Stimulated activated CD4-positive, alpha-beta T cell treated with anti-CD3 and anti-CD28 coated beads, Interleukin-4, amount 100 ng/mL, for 24 hours (primary cell): ENCODE measurements at places on chromosomes 7 and 10.

DNA sequence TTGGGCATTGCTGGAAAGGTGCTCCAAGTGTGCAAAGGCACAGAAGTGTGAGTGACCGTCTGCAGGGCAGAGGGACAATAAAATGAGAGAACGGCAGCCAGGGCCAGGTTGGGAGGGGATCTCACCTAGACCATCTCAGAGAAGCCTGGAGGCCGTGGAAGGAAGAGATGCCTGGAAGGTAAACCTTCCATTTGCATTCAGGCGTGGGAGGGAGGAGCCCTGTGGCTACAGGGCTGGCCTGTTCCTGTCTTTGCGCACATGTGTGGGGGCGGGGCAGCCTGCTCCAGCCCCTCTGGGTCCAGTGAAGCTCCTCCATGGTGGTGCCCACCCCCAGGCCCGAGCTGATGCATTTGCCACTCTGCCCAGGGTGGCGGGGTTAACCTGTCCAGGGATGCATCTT is 473.6 kb upstream of the MGMT start:
- no peak for DNase-seq

DNA sequence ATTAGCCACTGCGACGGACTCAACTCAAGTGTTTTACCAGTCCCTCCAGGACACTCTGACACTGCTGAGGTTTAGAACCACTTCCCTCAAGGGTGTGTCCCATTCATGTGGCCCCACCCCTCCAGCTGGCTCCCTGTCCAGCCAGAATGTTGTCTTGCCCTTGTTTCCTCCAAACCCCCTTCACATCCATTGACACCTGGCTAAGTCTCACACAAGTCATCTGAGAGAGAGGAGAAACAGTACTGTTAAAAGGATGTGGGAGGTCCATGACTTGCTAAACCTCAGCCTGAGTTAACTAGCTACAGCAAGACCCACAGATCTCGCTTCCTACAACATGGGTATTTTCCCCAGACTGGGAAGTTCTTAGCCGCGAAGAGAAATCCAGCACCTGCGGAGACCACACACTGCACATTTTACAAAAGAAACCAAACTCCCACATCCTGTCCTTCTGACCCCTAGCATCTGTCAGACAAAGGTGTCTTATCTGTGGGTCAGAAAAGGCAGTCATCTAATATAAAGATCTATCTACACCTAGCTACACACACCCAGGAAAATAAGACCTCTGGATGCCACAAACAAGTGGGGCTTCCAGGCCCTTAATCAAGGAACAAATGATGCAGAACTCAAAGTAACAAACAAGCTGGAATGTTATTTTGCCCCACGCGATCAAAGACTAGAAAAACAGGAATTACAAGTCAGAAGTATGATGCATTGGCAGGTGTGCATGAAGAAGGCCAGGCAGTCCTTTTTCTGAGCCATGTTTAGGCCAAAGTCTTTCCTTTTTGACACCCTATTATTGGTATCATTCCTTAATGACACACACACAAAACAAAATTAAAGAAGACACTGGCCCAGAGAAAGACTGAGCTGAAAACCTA is 13.9 kb downstream of the OSBPL3 start:
- DNase-seq: peak; percentile 57

DNA sequence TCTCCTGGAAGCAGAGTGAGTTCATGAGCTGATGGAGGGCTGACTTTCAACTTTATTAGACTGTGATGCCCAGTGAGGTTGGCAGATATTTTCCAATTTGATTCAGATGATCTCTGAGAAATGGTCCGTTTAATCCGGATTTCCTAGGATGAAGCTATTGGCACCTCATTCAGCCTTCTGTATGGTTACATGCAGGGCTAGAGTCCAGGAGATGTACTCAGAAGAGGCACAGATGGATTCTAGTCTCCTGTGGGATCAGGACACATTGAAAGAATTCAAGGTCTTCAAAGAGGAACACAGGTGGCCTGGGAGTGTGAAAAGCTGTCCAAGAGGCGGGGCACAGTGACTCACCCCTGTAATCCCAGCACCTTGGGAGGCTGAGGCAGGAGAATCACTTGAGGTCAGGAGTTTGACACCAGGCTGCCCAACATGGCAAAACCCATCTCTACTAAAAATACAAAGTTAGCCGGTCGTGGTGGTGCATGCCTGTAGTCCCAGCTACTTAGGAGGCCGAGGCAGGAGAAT is 23.0 kb upstream of the RHEB start:
- DNase-seq: no peak

DNA sequence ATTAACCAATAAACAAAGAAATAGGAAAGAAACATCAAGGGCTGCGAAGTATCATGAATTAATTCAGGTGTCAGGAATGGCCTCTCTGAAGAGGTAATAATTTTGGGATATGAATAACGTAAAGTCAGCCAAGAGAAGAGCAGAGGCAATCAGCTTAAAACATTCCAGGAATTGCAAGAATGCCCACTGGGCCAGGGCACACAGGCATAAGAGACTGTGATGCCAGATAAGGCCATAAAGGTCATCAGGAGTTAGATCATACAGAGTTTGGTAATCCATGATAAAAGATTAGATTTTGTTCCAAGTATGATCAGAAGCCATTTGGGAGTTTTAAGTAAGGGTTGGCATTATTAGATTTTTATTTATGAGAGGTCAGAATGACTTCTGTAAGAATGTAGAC is 53.2 kb upstream of the ABCB4 start:
- DNase-seq: no peak

DNA sequence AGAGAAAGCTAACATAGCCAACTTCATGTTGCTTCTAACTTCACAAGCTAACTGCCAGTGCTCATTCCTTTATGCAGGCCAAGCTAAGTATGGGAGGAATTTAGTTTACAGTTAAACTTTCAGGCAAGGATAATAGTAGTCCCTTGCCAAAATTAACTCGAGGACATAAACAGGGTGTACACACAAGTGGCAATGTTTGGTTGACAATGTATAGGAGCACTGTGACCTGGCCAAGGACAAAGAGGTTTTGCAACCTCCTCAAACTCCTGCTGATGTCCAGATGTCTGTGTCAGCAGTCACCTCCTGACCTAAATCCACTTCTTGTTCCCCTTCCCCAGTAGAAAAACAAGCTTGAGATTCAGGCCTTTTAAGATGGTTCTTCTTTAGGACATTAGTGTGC is 494.6 kb upstream of the KLF6 start:
- no peak for DNase-seq

GRCh38 chr7:159007364-159007995 is 137.2 kb downstream of the VIPR2 start:
- no peak for DNase-seq

GRCh38 chr7:84901366-84901765 is 285.5 kb downstream of the SEMA3D start:
- no peak for DNase-seq

DNA sequence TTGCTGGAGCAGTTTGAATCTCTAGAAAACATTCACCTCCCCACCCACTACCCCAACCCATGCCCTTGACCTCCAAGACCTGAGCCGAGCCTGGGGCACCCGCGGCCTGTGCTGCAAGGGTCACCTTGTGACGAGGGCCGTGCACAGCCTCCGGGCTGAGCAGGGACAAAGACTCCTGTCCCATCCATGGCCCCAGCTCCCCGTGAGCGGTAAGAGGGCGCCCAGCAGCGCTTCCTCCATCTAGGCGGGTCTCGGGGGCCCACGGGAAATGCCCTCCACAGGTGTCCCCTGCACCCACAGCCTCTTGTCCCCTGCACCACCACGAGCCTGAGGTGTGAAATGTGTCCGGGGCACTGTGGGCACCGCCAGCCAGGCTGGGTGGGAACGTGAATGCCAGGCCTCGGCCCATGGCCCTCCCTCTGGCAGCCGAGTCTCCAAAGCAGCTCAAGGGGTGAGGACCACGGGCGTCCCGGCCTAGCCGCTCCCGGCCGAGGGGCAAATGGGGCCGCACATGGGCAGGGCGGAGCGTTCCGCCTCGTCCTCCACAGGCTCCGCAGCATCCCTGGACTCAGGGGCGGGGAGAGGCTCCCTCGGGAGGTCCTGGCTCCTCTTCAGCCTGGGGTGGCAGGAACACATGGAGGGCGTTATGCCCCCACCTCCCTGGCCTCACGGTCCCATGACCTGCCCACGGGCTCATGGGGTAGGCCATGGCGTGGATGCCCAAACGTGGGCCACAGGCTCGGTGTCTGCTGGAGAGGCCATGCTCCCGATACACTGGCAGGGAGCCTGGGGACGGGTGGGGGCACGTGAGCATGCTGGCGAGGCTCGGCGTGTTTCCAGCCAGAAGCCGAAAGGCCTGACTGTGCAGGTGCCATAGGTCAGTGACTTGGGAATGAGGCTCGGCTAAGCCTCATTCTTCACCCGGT is 21.1 kb downstream of the DPYSL4 start:
- no peak for DNase-seq

DNA sequence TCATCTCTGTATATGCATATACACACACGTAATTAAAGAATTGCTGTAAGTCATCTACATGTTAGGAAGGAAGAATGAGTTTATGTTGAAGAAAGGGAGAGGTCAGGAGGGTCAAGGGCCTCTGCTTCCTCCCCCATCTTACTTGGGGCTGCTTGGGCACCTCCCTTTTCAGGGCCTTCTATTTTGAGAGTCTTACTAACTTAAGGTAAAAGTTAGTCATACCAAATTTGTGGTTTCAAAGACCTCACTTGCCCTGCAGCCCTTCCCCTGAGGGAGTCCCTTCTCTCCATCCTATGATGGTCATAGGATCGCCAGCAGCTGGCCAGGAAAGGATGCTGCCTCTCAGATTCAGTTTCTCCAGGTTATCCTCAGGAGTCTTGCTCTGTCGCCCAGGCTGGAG is 2.6 kb downstream of the PLEKHS1 start:
- DNase-seq: no peak

GRCh38 chr7:146864644-146865043 is 748.0 kb downstream of the CNTNAP2 start:
- no peak for DNase-seq
